Stimulated activated CD4-positive, alpha-beta T cell treated with anti-CD3 and anti-CD28 coated beads, Interleukin-1b, Interleukin-23, amount 100 ng/mL, for 1 hour (primary cell): ENCODE measurements at places on chromosomes 7 and 10.

DNA sequence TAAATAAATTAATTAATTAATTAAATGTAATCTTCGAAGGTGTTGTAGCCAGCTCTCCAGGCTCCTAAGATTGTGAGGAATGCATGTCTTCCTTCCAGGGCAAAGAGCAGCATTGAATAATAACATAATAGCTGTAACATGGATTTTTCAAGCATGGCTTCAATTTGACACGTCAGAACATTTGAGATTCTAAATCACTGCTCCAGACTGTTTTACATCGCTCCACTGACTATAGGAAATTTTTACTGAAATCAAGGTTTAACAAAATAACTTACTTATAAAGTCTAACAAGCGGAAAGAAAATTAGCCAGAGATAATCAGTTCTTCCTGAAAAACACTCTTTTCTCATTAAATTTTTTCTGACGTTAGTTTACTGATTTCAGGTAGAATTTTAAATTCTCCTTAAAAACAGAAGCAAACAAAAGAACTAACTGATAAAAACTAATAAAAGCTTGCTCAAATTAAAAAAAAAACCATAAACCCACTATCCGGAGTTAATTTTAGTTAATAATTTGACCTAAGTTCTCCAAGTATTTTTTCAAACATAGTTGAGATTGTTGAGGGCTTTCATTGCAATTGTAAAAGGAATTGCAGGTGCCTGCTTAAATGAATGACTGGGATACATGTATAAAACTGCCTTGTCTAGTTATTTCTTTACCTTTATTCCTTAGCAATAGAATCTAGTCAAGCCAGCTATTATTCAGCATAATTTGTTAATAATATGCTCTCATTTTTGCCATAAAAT lies 51.2 kb upstream of the SGCE start:
- DNase-seq: no peak

GRCh38 chr7:125670926-125671572 lies 741.4 kb upstream of the POT1 start:
- no peak for DNase-seq

- no peak for DNase-seq
These were observed 9.0 kb upstream of the DLX6 start for GRCh38 chr7:96996111-96996957.

GRCh38 chr10:108521827-108522492 lies 1357.5 kb upstream of the SORCS1 start:
- no peak for DNase-seq

DNA sequence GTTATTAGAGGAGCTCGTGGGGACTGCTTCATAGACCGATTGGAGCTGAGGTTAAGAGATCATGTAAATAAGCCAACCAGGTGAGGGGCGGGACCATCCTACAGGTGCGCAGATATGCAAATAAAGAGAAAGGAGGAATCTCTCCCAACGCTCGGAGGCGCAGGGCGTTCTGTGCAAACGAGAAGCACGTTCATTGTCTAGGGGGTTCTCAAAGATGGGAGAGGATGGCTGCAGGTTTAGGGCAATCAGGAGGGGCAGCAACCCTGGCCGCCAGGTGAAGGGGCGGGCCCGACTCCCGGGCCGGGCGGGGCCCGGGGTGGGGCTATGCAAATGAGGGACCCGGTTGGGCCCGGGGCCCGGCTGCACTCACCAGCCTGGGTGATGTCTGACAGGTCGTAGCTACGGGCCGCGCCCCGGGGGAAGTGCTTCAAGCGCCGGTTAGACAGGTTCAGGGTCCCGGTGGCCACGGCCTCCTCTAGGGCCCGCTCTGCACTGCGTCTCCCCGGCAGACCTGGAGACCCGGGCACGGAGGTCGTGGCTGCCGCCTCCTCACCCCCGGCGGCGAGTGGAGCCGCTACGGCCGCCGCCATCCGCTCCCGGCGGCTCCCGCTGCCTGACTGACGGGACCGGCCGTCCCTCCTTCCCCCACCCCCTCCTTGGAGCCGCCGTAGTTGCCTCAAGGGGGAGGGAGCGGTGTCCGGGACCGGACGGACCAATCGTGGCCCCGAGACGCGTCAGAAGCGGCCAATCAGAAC lies at the start of gene LRCH4:
LRCH4 (minus strand) TSS at position 619 of the 755 bp plus-strand sequence; CDS start at position 590, 29 bp downstream.
- DNase-seq: no peak

DNA sequence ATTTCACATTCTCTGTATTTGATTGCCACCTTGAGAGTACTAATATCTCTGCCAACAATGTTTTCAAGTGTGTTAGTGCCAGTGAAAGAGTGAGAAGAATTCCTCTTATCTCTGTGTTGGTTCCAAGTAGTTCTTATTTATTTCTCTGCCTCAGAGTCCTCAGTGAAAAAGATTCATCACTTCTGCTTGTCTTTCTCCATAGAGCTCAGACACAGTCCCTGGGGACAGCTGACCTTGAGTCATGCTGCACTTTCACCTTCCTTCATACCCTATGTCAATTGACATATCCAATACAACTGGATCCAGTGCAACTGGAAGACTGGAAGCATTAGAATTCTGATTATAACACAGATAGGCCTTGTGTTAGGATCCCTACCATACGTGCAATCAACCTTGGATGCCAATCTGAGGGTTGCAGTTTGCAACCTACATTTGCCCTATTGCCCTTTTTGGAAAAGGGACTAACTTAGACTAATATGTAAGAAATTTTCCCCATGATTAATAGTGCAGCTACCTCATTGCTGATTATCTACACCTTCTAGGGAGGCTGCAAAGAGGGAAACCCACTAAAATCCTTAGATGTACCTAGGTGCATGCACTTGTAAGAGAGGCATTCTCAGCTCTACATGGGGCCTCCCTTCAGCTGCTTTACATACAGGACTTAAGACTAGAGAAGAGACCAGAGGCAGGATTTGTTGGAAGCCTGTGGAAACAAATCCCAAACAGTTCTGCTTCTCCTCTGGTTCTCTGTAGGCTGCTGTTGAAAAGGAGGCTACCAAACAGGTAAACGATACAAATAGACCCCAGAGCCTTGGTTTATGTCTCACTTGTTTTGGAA lies 8.4 kb downstream of the IFIT2 start:
- DNase-seq: no peak

- no peak for DNase-seq
These were observed 98.6 kb upstream of the FGFR2 start for GRCh38 chr10:121696854-121697253.

DNA sequence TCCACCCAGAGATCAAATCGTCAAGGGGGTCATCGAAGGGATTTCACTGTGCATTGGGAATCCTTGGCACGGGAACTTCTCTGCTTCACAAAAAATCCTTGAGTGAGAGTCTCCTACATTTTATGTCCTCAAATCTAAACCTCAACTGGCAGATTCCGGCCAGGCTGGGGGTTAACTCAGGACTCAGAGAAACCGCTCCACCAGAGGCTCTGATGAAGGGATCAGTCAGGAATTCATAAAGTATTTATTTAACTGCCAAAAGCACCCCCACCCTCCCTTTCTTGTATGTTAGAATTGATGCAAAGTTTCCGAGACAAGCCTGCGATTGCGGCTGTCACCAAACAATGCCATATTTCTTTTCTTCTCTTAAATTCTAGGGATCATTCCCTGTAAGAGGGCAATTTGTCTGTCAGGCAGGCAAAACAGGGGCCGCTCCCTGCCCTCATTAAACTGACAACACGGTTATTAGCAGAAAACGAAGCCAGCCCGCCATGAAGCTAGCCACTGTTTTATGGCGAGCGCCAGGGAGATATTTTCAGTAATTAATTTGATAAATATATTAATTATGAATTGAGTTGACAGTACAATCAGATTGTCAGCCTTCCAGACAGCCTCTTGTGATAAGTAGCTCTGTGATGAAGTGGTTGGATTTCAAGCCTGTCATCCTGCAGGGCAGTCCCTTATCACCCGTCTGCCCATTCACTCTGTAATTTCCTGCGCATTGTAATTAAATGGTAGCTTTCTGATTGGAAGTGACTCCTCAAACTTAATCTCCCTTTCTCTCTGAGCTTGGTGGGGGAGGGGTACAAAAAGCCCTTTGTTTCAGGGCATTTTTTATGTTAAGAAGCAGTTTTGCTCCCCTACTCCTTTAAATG lies 153.0 kb upstream of the GPR26 start:
- no peak for DNase-seq

GRCh38 chr10:131946321-131946751 lies 35.4 kb downstream of the BNIP3 start:
- no peak for DNase-seq

DNA sequence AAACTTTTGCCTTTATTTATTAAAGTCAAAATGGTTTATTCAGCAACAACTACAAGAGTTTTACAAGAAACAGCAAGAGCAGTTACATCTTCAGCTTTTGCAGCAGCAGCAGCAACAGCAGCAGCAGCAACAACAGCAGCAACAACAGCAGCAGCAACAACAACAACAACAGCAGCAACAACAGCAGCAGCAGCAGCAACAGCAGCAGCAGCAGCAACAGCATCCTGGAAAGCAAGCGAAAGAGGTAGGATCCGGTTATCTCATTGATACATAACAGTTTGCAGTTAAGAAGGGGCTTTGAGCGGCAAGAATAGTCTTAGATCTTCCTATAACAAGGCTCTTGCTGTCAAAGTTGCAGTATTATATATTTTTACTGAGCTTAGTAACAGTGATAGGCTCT lies 215.1 kb downstream of the FOXP2 start:
- no peak for DNase-seq

DNA sequence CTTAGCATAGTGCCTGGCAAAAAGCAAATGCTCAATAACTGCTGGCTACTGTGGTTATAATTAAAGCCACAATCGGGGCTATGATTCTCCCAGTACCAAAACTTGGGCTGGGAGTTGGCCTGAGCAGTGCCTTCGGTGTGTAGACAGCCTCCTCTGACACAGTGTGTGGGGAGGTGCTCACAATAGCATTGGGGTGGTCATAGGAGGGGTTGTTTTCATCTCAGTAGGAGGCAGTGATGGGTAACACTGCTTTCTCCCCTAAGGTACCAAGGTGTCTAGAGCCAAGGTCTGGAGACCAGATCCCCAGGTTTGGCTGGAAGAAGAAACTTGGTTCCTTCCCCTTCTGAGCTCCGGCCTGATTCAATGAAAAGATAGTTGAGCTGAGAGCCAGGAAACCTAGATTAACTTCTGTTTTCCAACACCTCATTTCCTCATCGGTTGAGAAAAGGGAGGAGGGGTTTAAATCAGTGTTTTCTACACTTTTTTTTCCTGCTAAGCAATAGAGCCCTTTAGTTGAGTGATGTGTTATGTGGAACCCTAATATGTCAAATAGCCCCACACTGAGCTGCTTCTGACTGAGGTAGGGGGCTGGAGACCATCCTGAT lies 68.2 kb downstream of the LRMDA start:
- DNase-seq: no peak

DNA sequence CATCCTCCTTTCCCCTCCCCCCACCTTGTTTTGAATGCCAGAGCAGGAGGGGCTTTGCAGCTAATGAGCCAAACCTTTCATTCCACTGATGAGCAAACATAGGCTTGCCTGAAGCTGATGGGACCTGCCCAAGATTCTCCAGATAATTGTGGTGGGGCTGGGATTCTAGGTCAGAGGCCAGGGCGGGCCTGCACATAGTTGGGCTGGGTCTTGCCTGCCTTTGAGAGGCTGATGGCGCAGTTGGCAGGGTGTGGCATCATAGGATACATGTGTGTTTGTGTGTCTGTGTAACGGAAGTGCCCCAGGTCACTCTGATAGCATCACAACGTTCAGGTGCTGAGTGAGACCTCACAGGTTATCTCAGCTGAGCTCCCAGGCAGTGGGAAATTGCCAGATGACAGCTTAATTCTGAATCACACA lies 22.9 kb downstream of the BTBD16 start:
- DNase-seq: no peak

DNA sequence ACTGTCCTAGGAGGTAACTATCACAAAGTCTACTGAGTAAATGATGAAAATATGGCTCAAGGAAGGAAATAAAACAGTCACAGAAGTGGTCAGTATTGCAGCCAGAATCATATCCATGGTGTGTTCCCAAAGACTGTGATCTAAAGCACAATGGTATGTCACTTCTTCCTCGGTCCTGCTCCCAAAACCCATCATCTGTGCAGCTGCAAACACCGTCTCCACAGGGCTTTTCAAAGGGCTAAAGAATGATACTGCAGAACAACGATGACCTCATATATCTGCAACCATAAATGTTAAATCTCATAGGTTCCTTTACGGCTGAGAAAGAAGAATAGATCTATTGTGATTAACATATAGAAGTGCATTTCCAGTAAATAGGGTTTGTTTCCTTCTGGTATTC lies 465.0 kb downstream of the GRID1 start:
- DNase-seq: no peak

DNA sequence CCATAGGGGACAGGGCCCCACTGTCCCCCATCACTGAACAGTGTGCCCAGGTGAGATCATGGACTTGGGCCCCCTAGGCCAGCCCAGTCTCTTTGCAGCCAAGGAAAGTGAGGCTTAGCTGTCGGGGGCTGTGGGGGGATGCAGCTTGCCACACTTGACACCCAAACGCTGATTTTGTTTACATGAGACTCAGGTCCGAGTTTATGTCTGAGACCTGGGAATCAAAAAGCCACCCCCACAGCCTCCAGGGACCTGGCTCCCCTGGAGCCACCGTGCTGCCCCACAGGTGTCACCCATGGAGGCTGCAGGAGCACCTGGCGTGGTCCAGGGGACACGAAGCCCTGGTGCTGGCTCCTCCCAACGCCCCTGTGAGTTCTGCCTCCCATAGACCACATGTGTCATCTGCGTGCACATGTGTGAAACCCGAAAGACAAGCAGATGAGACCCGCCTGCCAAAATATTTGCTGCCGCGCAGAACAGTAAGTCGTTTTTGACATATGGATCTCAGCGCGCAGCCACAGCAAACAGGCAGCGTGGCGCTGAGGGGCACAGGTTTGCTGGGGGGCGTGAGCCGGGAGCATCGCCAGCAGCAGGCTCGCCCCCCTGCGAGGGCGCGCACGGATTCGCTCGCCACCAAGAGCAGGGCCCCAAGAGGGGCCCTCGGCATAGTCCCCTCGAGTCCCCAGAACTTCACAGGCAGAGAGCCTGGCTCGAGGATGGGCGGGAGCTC lies 112.3 kb downstream of the LHPP start:
- DNase-seq: no peak

- no peak for DNase-seq
These were observed 190.3 kb upstream of the SHH start for GRCh38 chr7:156002362-156003066.

GRCh38 chr10:69474742-69475432 lies 23.6 kb downstream of the TSPAN15 start:
- DNase-seq: no peak

- no peak for DNase-seq
These were observed 92.2 kb upstream of the EFCAB10 start for GRCh38 chr7:105673367-105674084.

GRCh38 chr7:53719122-53719521 lies 683.7 kb downstream of the POM121L12 start:
- DNase-seq: no peak

DNA sequence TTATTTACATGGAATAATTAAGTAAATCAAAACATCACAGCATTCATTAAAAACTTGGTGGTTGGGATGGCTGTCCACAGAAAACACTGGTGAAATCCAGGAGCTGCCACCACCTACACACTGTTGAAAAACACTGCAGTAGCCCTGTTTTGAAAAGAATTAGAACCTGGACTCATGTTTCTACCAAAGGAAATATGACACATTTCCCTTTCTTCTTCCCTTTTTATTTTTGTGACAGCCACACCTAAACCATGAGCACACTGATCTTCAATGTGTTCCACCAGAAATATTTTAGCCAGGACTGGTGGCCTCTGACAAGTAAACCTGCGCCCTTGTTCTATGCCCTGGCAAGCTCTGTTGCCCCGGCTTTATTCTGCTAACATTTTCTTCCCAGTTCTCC lies 3.3 kb downstream of the TMEM140 start:
- DNase-seq: no peak

- DNase-seq: no peak
These were observed 89.5 kb downstream of the THSD7A start for GRCh38 chr7:11742496-11742895.

- DNase-seq: no peak
These were observed 146.2 kb downstream of the ICA1 start for GRCh38 chr7:8115547-8116402.
